Caudate nucleus (tissue), 63 donors: ENCODE measurements at places on chromosomes 5 and 9.

GRCh38 chr5:164433106-164433870 is 927.9 kb downstream of the MAT2B start:
- DNase-seq: no peak

DNA sequence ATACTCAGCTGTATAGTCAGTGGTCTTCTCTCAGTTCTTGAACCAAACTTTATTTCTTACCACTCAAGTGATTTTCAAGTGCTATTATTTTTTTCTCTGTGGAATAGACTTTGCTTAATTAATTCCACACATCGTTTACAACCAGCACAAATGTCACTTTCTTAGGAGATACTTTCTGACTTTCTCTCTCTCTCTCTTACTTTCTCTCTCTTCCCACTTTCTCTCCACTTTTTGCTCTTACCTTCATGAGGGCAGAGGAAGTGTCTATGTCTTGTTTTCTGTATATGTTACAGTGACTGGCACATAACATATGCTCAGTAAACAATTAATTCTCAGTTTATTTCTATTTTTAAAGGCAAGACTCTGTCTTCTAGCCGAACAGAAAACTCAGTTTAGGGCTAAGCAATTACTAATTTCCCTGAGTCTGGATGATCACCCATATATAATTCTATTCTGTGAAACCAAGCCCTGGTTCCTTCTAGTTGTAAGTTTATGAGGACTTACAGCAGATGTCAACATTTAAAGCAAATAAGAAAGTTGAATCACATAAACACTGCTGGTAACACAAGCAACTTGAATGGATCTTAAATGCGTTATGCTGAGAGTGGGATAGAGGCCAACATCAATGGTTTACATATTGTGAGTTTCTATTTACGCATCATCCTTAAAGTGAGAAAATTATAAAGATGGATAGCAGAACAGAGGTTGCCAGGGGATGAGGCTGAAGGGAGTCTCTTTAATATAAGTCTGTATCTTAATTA is 791.4 kb downstream of the MTRR start:
- no peak for DNase-seq

DNA sequence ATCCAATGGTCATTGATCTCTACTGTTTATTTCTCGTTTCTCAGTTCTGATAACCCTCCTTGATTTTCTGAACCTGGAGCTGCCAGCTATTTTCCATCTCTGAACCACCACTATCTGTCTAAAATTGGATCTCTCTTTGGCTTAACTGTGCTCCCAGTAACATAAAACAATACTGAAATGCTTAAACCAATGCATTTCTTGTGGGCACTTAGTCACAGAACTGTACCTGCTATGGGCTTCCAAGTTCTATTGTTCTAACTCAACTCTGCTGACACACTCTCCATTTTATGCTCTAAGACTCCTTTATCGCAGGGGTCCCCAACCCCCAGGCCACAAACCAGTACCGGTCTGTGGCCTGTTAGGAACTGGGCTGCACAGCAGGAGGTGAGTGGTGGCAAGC is 120.6 kb downstream of the LHFPL2 start:
- no peak for DNase-seq

DNA sequence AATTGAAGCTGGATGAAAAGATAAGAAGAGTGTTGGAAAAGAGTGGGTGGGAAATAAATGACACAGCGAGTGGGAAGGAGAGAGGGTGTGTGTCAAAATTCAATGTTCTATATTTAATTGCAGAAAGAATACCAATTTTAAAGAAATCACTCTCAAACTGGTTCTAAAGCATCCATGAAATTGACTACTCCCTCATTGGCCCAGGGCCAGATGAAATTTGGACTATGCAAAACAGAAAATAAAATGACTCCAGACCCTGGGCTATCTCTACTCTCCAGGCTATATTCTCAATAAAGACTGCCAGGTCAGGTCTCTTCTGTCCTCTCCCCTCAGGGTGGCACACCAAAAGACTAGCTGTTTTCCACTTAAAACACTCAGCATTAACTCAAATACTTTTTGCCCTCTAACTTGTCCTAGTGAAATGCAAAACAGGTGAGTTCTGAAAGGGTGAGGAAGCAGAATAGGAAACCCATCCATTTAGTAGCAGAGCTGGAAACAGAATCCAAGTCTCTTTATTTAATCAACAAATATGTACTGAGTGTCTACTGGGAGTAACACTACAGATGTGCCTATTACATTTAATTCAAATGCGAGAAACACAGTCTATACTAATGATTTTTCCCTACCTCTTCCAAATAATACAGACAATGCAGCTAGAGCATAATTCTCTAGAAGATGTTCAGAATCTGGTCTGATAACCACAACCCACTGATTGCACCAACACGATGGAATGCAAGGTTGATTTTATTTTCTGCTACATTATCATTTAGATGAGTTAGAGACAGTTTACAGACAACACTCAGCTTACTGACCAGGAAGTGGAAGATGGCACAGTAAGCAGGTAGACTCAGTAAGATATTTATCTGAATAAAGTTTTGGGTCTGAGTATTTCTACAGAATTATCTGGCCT is 42.1 kb downstream of the EFCAB9 start:
- DNase-seq: no peak

- DNase-seq: no peak
Observed at GRCh38 chr5:53490747-53491146, 10.3 kb downstream of the FST start.

DNA sequence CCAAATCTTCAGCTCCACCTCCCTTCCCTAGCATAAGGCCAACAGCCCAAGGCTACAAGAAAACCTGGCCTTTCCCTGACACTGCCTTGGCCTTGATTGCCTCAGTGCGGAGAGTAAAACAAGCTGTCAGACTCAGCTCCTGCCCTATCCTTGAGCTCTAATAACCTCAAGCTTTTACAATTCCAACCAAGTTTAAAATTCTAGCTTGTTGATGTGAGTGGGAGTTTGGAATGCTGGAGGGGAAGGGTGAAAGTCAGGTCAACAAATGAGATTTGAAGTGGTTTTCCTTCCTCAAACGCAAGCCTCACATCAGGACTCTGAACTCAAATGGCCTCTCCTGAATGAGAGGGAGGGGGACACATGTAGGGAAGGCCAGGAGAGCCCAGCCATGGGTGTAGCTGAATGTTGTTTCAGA is 197.0 kb upstream of the VLDLR start:
- DNase-seq: no peak

DNA sequence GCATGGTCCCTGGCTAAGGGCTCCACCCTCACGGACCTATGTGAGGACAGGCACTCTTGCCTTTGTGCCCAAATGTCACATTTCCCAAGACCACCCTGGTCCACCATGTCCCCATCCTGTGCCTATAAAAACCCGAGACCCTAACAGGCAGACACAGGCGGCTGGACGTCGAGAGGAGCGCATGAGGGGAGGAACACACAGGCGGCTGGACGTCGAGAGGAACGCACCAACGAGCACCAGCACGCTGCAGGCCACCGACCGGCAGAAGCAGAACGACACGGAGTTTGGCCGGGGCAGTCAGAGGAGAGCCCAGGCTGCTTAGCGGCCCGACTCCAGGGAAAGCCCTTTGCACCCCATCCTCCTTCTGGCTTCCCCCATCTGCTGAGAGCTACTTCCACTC is 119.9 kb downstream of the ADAMTS2 start:
- no peak for DNase-seq

DNA sequence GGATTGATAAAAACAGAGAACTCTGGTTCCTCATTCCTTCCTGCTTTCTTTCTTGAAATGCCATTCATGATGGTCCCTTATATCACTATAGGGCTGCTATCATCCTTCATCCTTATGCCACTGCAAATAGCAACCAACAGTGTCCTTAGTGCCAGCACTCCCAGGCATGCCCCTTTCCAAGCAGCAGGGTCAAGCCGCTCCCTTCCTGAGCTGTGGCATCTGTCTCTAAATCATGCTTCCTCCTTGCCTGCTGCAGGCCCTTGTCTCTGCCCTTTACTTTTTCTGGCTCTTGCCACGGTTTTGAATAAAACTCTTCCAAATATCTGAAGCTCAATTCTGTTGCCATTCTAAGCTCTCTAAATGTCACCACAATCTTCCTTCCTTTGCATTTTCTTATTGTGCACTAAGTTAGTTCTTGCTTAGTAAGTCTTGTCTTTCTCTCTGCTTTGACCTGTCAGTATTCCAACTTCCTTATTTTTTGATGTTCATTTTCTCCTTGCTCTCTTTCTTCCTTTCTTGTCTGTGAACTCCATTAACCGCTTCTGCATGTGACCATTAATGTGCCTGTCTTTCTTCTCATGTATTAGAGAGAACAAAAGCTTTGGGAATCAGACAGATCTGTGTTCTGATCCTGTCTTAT is 19.9 kb downstream of the TLR4 start:
- DNase-seq: no peak

GRCh38 chr9:5838884-5839571 is 6.1 kb upstream of the ERMP1 start:
- DNase-seq: no peak

GRCh38 chr5:43636076-43636475 is 33.1 kb downstream of the NNT start:
- DNase-seq: no peak

DNA sequence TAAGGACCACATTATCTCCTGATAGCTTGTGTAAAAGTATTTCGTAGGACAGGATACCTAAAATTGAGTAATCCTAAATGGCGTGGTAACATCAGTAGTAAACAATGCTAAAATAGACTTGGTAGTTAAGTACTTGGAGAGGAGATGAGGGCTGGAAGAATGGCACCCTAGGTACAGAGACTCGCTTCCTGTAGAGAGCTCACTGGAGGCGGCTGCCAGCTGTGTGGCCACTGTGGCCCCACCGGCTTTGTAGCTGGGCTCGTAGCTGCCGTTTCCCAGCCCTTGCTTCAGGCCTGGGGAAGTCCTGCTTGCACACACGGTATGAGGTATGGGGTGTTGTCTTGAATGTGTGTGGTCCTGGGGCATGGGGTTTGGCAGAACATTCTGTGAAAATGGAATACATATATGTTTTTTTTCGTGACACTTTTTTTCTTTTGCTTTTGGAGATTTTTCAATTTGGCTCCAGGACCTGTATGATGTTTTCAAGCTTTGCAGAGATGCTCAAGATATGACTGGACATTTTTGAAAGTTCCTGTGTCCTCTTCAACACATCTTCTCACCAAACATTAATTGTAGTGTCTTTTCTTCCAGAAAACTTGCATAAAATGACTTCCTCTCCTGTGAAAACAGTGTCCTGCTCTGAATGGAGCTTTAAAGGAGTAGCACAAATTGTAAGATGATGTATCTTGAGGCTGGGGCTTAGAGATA is 58.0 kb downstream of the RCL1 start:
- no peak for DNase-seq
